ENCODE measurements at places on chromosomes 13 and 19.

DNA sequence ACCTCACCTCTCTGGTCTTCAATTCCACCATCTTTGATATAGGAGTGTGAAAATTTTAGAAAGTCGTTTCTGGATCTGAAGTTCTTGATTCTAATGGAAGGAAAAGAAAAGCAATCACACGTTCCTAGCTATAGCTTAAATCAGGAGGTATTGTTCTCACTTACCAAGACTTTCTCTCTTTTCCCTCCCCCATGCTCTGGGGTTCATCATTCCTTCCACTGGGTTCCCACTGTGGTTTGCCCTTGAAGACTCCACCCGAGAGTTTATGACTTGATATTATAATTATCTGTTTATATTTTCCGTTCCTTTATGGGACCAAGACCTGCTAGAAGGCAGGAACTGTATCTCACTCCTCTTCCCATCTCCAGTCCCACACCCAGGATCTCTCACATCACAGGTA is 76.6 kb downstream of the AKAP11 start:
- DNase-seq, result no peak

DNA sequence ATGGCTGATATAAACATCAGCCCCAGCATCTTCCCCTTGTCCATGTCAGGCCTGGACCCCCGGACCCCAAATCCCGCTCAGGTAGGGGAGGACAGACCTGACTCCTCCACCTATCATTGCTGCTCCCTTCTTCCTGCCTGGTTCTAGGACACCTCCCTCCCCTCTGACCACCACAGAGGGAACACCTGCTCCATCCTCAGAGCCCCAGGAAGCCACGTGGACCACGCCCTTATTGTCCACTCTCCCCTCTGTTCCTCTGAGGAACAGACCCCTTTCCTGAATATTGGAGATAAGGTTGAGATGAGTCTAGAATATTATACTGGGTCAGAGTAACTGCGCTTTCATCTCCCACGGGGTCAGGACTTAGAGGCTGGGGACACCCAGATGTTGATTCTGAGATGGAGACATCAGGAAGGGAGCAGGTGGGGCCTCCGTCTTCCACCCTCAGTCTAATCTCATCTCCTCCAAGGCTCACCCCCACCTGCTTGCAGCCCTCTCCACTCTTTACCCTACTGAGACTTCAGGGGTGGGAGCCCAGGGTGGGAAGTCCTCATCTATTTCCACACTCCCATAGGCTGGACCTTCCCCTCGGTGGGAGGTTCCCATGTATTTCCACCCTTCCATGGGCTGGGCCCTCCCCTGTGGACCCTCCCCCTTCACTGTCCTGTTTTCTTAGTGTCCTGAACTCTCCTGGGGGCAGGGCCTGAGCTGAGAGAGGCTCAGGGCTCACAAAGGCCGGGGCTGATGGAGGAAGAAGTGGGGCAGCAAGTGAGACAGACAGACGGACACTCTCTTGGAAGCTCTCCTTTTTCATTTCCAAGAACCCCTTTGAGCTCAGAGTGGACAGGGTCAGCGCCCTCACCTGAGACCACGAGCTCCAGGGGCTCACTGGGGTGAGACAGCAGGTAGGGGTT is 2.7 kb downstream of the LILRA4 start:
- DNase-seq, result no peak

DNA sequence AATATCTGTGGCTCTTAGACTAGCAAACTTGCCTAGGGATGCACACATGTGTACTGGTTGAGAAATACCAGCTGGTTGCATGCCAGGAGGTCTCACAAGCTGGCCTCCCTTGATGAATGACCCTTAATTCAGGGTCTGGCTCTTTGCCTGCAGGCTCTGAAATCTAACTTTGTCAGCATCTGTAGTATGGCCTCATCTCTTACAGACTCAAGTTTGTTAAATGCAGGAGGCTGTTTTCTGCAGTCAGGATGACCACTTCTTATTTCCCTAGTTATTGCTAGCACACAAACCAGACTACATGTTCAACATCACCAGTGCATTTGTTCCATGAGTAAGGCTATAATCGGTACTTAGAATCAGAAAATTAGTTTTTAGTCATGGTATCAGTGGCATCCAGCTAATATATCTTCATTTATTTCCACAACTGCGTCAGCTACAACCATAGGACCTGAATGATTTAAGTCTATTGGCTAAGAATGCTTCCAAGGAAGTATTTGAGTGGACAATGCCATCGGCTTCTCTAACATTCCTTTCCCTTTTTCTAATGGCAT is 23.3 kb upstream of the POSTN start:
- DNase-seq, result no peak

DNA sequence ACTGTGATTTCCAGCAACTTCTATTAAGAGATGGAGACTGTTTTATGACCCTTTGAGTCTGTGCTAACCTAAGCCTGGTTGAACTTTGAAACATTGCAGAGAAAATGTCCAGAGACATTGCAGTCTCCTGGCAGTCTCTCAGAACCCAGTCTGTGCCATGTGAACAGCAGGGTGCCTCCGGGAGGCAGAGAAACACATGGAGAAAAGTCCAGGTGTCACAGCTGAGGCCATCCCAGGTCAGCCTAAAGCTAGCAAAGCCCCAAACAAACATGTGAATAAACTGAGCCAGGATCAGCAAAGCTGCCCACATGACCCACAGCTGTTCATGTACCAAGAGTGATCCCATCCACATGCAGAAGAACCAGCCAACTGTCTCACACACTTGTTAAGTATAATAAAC is 7.8 kb downstream of the CYP4F11 start:
- no peak for DNase-seq

GRCh38 chr19:2476451-2477140 is 669 bp downstream of the GADD45B start:
- peak; percentile 88 for DNase-seq

DNA sequence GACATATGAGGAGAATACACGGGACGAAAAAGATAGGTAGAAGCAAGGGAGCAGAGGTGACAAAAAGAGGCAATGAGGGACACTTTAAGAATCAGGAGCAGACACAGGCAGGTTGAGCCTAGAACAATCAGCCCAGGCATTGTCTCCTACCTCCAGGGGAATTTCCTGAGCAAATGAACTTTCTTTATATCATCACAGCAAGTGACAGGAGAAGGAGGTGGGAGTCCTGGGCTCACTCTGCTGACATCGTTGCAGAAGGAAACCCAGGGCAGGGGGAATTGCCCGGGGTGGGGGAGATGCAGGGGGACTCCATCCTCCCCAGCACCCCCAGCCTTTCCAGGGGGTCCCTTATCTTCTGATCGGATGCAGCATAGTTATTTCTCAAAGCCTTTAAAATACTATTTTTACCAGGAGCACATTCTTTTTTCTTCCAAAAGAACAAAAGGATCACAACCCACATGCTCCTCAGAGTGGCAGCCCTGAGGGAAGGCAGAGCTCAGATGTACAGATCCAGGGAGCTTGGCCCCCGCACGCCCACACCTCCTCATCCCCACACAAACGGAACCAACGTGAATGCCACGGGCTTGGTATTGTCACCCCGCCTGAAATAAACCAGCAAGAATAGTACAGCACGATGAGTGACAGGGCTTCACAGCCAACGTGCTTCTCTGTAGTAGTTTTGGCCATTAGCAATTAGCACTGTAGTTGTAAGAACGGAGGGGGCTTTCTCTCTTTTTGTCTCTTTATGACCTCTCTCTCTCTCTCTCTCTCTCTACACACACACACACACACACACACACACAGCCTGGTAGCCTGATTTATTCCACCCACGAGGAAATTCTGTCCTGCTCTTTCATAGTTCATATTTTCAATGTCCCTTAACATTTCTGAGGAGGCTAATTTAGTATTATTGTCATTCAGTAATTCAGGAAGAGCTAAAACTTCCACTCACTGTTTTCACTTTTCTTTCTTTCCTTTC is 169.5 kb upstream of the UBL3 start:
- no peak for DNase-seq

DNA sequence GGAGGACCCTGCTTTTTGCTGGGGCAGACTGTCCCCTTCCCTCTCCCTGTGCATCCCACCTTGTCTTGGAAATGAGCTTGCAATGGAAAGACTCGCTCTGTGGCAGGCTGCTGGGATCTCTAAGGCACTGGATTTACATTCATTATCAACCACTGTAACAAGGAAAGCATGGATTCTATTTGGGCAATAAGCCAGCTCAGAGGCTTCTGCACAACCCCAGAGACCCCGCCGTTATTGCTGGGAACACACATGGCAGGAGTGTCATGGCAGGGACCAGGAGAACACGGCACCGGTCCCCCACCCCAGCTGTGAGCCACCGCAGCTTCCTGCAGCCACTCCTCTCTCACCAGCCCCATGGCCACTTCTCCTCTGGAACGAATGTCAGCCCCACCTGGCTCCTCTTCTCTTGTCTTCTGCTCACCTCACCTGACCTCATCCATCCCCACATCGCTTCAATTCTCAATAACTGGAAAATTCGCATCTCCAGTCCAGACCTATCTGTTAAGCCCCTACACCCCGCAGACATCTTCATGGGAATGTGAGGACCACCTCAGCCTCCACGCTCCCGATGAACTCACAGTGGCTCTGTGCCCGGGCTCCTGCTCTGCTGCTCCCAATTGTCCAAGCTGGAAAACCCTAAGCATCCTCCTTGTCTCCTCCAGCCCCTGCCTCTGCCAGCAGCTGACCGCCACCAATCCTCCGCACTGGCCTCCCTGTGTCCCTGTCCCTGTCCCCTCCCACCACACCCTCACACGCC is 181.5 kb downstream of the USP12 start:
- DNase-seq, result no peak

- no peak for DNase-seq
Observed at GRCh38 chr19:18390065-18390907, 4.3 kb downstream of the GDF15 start.

DNA sequence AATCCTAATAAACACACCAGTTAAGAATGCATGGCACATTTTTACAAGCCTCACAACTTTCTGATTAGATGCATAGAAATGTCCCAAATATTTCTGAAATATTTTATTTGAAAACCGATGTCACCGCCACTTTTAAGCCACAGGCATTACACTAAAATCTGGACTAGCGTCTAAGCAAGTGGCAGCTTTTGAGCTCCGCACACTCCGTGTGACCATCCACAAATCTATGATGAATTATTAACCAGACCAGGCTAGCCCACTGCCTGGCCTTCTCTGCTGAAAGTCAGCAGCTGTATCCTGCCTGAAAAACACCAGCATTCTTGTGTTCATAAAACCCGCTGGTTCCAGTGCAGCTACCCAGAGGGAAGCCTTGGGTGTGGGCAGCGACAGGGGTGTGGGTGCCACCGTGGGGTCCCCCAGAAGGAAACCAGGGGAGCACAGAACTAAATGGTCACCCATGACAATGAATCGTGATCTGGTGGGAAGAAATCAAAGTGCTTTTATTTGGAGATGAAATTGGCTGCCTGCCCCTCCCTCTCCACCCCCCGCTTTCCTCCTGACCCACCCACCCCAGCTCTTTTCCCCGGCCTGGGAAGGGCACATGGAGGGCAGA is 13.8 kb downstream of the RASA3 start:
- DNase-seq, result no peak

GRCh38 chr19:44623080-44623479 is 9.7 kb downstream of the IGSF23 start:
- peak; percentile 52 for DNase-seq

DNA sequence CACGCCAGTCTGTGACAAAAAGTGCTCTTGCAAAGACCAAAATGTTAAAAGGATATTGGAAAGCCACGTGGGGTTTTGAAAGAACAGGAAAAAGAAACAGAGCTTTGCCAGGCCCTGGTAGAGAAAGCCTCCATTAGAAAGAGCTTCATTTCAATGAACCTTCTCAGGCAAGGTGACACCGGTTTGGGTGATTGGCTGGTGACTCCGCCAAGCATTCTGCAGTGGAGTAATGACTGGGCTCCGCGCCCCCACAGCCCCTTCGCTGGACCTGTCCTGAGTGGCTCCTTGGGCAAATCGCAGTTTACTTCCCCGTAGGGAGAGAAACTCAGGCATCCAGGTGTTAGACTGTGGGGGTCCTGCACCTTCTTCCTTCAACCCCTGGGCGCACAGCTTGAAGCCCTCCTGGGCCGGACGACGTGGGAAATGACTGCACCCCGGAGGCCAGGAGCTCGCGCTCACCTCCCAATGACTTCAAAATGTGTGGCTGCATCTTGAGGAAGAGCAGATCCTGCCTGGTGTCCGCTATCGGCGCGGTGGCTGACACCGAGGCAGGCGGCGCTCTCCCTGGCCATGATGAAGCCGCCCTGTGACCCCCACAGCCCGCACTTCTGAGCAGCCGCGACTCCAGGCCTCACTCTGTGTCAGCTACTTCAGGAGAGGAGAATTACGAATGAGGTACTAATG is 444.6 kb upstream of the SGCG start:
- DNase-seq, result no peak

DNA sequence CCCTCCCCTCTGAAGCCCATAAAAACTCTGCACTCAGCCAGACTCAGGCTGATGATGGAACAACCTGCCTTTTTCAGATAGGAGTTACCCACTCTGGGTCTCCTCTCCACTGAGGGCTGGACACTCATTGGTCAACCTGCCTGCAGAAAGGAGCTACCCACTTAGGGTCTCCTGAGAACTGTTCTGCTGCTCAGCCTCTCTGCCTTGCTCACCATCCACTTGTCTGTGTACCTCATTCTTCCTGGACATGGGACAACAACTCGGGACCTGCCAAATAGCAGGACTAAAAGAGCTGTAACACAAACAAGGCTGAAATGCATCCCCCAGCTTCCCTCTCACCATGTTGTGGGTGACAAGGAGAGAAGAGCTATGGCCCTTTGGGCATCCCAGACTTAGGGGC is 18.4 kb upstream of the RCBTB2 start:
- DNase-seq, result no peak

DNA sequence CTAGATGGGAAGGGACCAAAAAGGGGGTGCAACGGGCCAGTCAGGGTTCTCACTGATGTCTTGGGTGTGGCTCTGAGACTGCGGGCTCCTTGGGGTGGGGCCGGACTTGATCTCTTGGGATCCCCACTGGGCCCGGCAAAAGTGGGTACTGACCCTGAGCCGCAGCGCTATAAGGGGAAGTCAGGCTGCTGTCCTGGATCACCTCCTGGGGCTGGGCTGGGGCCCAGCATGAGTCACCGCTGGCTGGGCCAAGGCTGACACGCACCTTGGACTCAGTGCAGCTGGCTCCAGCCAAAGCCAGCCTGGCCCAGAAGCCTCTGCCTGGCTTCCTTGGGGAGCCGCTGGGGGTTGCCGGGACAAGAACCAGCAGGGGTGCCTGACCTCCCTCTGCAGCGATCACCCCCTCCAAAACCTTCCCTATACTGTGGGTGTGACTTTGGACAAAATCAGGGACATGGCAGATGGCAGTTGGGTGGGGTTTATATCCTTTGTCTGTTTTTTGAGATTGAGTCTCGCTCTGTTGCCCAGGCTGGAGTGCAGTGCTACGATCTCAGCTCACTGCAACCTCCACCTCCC is 617 bp upstream of the IQCN start:
- peak; percentile 85 for DNase-seq

GRCh38 chr19:1746401-1747284 is 6.7 kb upstream of the ONECUT3 start:
- DNase-seq, result no peak

- DNase-seq, result no peak
Observed at GRCh38 chr13:95056266-95056665, 245.0 kb downstream of the ABCC4 start.

DNA sequence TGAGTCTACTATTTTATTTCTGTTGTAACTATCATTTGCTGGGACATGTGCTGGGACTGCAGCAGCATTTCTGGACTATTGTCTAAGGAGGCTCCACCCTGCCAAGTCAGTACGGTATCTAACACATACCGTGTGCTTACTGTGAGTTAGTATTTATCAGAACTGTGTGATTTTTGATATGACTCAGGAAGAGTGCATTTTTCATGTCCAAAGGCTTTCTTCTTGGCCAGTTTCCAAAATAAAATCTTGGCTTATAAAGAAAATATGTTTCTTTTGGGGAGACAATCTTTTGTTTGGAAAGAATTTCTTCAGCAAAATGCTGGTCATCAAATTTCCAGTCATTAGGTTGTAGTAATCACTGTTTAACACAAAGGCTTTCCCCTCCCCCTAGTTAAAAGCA is 11.6 kb downstream of the PARP4 start:
- DNase-seq, result no peak

Data from upper lobe of left lung (tissue), 6 donors.